Keratinocyte (primary cell): ENCODE measurements at places on chromosomes 11 and 22.

DNA sequence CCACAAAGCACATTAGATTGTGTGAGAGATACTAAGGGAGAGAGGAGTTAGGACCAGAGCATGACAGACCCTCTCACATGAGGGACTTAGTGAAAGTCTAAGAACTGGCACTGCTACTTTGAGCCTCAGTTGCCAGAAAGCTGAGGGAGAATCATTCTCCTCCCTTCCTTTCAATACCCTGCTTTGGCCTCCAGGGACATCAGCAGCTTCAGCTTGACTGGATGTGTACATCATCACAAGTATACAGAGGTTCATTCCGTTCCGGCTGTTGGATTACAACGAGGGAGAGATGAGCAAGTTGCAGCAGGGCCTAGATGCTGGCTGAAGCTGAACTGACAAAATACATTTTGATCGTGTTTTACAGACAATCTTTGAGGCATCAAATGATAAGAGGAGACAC is 15.7 kb upstream of the ANO5 start:
- H3K4me3 ChIP-seq: no peak overlapping the region
- DNase-seq: no peak
- no peak overlapping the region for H3K27ac ChIP-seq
- H3K4me1 ChIP-seq: no peaks in the 10 kb centered on the region
- H3K27me3 ChIP-seq: no peaks in the 10 kb centered on the region

DNA sequence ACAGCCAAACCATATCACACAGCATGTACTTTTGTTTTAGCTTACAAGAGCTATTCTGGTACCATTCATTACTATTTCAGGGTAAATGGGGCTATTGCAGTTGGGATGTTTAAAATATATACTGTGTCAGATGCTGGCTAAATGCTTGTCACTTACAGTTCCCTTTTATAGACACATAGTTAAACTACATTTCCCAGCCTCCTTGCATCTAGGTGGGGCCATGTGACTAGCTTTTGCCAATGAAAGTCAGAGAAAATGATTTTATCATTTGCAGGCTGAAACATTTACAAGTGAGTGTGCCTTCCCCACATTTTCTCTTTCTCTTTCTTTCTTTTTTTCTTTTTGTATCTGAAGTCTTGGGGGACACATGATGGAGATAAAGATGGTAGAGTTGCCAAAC is 7.8 kb upstream of the IFTAP start:
- H3K36me3 ChIP-seq: no peaks in the 10 kb centered on the region
- H3K4me3 ChIP-seq: no peak overlapping the region
- DNase-seq: no peak
- no peak overlapping the region for H3K27ac ChIP-seq

DNA sequence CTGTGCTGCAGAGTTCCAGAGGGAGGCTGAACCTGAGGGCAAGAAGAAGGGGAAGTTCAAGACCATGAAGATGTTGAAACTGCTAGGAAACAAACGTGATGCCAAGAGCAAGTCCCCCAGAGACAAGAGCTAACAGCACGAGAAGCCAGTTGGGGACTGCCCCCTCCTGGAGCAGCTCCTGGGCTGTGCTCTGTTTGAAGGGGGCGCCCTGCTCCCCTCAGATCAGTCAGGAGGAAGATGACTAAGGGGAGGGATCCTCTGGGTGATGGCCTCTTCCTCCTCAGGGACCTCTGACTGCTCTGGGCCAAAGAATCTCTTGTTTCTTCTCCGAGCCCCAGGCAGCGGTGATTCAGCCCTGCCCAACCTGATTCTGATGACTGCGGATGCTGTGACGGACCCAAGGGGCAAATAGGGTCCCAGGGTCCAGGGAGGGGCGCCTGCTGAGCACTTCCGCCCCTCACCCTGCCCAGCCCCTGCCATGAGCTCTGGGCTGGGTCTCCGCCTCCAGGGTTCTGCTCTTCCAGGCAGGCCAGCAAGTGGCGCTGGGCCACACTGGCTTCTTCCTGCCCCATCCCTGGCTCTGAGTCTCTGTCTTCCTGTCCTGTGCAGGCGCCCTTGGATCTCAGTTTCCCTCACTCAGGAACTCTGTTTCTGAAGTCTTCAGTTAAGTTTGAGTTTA is 12.6 kb downstream of the C22orf23 start:
- H3K27me3 ChIP-seq: no peaks in the 10 kb centered on the region
- DNase-seq: no peak
- H3K4me1 ChIP-seq: no peaks in the 10 kb centered on the region
- H3K4me3 ChIP-seq: no peak overlapping the region

DNA sequence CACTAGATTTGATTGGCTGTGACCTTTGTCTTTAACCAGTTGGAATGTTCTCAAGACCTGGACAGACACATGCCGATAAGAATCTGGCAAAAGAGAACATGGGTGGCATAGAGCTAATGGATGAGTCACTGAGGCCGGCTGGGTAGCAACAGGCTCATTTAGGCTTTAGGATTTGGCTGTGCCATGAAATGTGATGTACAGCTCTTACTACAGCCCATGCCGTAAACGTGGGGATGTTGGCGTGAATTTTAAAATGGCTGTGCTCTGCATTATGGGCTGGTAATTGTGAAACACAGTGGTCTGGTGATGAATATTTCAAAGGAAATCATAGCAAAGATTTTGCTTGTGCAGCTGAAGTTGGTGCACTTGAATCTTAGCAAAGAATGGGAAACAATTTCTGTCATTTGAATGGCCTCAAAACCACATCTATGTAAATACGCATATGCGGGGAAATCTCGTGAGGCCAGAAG is 332.4 kb downstream of the TBC1D22A start:
- no peaks in the 10 kb centered on the region for H3K27me3 ChIP-seq
- no peak for DNase-seq
- H3K4me1 ChIP-seq: peaks cover 4% of the 10 kb centered on the region
- H3K27ac ChIP-seq: no peak overlapping the region

DNA sequence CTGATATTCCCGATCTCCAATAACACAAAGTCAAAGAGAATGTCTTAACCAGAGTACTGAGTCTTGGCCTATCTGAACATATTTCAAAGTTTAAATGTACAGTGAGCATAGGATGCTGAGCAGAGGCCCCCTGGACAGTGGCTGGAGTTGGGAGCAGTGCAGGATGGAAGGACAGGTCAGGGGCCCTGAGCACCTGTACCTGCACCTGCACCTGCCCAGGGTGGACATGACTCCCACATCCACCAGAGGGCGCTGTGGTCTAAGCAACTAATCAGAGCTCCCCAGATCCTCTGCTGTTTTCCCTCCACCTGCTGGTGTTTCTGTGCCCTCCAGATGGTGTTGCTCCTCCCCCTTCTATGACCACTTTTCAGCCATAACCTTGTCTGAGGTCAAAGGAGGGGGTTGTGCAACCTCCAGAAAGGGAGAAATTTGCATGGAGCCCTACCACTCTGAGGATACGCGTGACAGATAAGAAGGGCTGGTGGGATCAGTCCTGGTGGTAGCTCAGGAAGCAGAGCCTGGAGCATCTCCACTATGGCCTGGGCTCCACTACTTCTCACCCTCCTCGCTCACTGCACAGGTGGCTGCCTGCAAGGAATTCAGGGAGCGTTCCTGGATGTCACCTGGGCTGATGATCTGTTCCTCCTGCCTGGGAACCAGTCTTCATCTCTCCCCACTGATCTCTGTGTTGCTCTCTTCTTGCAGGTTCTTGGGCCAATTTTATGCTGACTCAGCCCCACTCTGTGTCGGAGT is 49.1 kb upstream of the VPREB1 start:
- no peaks in the 10 kb centered on the region for H3K4me1 ChIP-seq
- no peak overlapping the region for H3K4me3 ChIP-seq
- H3K27ac ChIP-seq: no peak overlapping the region
- DNase-seq: peak; percentile 45

DNA sequence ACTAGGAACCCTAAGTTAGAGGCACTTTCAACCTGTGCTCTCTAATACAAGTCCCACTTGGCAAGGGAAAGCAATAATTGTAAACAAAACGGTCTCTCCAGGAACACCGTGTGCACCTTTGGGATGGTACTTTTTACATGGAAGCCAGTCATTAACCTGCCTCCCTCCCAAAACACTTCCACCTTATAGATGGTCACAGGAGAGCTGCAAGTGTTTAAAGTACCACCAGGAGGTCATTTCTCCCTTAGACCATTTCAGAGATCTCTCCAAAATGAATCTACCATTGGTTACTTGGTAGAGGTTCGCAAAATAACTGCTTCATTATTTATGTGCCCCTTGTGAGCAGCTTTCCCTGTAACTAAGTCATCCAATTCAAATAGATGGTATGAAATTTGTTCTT is 375.3 kb downstream of the DYNC2H1 start:
- H3K36me3 ChIP-seq: no peaks in the 10 kb centered on the region
- H3K4me3 ChIP-seq: no peak overlapping the region
- peaks cover 4% of the 10 kb centered on the region for H3K4me1 ChIP-seq
- no peak for DNase-seq
- H3K27ac ChIP-seq: no peak overlapping the region

- H3K27ac ChIP-seq: no peak overlapping the region
- peaks cover 57% of the 10 kb centered on the region for H3K36me3 ChIP-seq
- H3K27me3 ChIP-seq: no peaks in the 10 kb centered on the region
- H3K4me3 ChIP-seq: no peak overlapping the region
- DNase-seq: no peak
Observed at GRCh38 chr22:20584872-20585638, 77.6 kb downstream of the MED15 start.

DNA sequence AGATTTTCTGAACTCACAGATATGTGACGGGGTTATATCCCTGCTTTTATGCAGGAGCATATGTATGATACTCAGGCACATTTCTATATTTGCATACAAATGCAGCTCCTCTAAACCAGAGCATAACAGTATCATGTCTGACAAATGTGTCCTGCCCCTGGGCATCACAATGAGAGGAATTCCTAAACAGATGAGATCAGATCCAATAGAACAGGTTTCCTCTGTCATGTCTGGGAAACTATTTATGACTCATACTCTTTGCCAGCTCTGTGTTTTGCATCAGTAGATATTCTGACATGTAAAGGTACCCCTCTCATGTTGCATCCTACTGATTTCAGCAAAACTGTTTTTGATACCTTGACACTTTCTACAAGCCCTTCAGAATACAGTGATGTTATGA is 29.4 kb downstream of the SYT9 start:
- DNase-seq: peak; percentile 68
- peaks cover 11% of the 10 kb centered on the region for H3K4me1 ChIP-seq
- H3K4me3 ChIP-seq: no peak overlapping the region

- no peaks in the 10 kb centered on the region for H3K27me3 ChIP-seq
- H3K4me1 ChIP-seq: peaks cover 14% of the 10 kb centered on the region
- no peak overlapping the region for H3K4me3 ChIP-seq
- H3K36me3 ChIP-seq: no peaks in the 10 kb centered on the region
- H3K27ac ChIP-seq: no peak overlapping the region
Observed at GRCh38 chr11:102809971-102810370, 12.0 kb upstream of the MMP1 start.

GRCh38 chr11:130677486-130678153 is 229.2 kb downstream of the ADAMTS15 start:
- peaks cover 13% of the 10 kb centered on the region for H3K4me1 ChIP-seq
- H3K27ac ChIP-seq: no peak overlapping the region
- H3K4me3 ChIP-seq: no peak overlapping the region
- H3K27me3 ChIP-seq: no peaks in the 10 kb centered on the region
- H3K36me3 ChIP-seq: no peaks in the 10 kb centered on the region

GRCh38 chr11:28284196-28284595 is 176.0 kb downstream of the METTL15 start:
- H3K27ac ChIP-seq: no peak overlapping the region
- no peak for DNase-seq
- no peaks in the 10 kb centered on the region for H3K27me3 ChIP-seq
- no peaks in the 10 kb centered on the region for H3K36me3 ChIP-seq

- peak overlapping the region; percentile 88 for H3K27ac ChIP-seq
- peaks cover 17% of the 10 kb centered on the region for H3K4me1 ChIP-seq
- H3K36me3 ChIP-seq: no peaks in the 10 kb centered on the region
- H3K27me3 ChIP-seq: no peaks in the 10 kb centered on the region
- no peak for DNase-seq
- peak overlapping the region; percentile 98 for H3K4me3 ChIP-seq
Observed at GRCh38 chr11:67120881-67121710, 2.0 kb downstream of the KDM2A start.

DNA sequence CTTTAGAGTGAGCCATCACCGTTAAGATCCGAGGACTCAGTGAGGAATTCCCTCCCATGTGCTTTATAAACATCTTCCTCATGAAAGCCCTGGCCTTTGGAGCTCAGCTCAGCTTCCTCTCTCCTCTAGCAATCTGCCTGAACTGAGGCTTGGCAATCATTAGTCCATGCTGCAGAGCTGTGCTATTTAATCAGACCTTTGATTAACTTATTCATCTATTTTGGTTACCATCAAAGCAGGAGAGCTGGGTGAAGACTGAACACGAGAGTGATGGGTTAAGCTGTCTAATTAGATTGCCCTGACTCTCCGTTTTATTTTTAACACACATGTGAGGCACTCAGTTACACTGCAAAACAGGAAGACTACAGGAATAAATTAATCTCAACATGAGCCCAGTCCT is 351.3 kb downstream of the LARGE1 start:
- no peak overlapping the region for H3K4me3 ChIP-seq
- H3K27me3 ChIP-seq: no peaks in the 10 kb centered on the region
- DNase-seq: no peak
- H3K27ac ChIP-seq: no peak overlapping the region
- H3K4me1 ChIP-seq: no peaks in the 10 kb centered on the region

DNA sequence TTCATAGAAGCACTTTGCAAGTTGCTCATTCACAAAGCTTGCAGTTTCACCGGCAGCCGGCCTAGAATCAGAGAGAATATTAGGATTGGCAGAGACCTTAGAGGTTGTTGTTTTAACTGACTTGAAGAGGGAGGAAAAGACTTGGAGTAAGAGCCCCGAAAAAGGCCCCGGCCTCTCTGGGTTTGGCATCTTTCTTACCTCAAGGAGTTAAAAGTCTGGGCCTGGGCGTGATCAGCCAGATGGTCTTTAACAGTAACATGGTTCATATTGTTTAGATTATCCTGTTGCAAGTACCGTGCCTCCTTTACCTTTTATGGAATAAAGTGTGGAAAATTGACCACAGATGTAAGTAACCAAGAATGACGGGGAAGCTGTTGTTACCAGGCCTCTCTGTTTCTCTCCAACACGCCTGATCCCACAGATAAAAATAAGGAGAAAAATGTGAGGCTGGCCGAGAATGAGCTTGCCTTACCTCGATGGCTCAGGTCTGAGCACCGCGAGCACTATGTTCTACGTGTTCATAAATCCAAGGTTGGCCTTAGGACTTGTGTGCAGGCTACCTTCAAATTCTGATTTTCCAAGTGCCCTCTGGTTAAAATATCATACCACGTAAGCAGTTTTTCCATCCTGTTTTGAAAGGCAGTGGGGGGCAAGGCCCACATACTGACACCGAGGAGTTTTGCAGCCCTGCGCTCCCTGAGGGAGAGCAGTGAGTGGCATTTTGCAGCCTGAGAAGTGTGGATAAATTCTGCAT is 56.4 kb downstream of the PARVA start:
- no peak for DNase-seq
- no peaks in the 10 kb centered on the region for H3K27me3 ChIP-seq
- H3K4me1 ChIP-seq: peaks cover 18% of the 10 kb centered on the region
- no peak overlapping the region for H3K27ac ChIP-seq
- no peaks in the 10 kb centered on the region for H3K36me3 ChIP-seq
